Activated CD8-positive, alpha-beta memory T cell treated with anti-CD3 and anti-CD28 coated beads for 4 hours (primary cell): ENCODE measurements at places on chromosomes 13 and 19.

GRCh38 chr13:49869519-49869918 is 66.6 kb downstream of the SPRYD7 start:
- DNase-seq: no peak

DNA sequence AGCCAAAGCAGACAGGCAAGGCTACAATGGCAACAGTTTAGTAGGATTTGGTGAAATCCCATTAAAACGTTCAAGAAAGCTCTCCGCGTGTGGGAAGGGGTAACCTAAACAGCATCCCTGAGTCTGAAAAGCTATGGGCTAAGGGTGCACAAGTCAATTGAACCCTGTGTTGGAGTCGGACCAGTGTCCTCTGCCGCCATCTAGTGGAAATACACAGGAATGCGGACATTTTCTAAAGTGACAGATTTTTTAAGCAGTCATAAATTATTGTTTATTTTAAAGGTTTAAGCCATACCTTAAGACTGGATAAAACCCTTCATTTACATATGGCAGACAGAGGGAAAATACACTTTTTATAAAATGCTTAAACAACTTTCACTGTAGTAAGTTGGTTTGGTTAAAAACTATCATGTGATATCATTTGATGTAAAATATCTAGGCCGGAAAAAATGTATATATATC is 26.5 kb upstream of the LSM14A start:
- DNase-seq: no peak

DNA sequence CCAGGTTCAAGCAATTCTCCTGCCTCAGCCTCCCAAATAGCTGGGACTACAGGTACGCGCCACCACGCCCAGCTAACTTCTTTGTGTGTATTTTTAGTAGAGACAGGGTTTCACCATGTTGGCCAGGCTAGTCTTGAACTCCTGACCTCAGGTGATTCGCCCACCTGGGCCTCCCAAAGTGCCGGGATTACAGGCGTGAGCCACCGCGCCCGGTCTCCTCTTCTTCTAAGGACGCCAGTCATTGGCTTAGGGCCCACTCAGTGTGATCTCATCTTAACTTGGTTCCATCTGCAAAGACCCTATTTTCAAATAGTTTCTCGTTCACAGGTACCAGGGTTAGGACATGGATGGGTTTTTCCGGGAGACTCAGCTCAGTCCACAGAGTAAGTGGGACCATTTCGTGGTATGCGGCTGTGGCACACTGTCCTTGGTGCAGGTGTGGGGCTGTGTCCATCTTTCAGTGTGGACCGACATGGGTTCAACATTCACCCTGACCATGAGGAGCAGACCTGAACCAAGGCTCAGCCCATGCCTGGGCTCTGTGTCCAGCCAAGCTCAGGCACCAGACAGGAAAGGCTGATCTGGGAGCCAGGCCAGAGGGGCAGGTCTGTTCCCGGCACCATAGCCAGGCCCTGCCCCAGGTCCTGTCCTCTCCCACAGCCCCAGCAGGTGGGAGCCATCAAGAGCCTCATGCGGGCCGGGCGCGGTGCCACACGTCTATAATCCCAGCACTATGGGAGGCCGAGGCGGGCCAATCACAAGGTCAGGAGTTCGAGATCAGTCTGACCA is 2.8 kb upstream of the MKNK2 start:
- no peak for DNase-seq

DNA sequence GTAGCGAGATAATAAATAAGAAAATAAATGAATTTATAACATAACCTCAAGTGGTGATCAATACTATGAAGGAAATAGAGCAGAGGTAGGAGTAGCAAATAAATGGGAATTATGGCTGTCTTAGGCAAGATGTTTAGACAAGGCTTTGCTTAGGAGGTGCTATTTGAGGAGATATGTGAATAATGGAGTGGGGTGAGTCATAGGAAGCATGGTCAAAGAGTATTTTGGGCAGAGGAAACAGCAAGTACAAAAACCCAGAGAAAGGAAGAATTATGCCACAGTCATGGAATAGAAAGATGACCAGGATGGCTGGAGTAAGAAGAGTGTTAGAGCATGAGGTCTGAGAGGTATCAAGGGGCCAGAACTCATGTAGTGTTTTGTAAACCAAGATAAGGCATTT is 33.6 kb upstream of the LPAR6 start:
- no peak for DNase-seq

DNA sequence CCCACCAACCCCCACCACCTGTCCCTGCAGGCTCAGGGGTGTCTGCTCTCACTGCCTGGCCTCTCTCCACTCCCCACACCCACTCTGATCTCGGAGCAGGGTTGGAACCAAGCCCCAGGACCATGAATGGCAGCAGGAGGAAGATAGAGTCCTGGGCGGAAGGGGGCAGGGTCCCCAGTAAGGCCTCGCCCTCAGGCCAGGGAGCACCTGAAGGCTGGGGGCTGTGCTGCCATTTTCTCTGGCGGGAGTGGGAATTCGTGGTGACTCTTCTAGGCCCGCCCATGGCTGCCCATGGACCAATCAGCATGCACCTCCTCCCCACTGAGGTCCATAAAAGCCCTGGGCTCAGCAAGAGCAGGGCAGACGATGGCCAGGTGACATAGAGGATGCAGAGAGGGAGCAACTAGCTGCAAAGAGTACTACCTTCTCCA is 25.0 kb downstream of the KBTBD6 start:
- no peak for DNase-seq

DNA sequence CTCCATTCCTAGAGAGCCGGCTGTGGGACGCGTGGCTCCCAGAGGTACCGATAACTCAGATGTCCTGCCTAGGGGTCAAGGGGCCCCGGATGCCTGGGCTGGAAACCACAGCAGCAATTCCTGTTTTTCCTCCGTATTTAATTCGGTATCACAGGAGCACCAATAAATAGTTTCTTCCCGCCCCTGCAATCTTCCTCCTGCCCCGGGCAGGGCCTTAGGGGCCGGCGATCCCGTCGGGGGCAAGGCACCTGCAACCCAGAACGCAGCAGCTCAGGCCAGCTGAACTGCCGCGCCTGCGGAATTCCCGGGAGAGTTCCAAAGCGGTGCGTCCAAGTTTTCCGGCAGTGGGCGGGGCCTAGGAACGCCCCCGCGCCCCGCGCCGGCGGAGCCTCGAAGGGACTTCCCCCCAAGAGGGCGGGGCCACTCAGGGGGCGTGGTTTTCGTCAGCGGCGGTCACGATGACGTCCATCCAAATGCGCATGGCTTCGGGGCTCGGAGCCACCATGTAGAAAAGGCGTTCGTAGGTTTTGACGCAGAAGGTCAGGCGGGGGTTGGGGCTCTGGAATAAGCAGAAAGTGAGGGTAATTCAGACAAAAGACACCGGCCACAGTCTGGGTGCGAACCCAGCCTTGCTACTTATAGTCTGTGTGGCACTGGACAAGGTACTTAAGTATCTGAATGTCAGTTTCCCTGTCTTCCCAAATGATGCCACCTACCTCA is 9.7 kb upstream of the LYPD3 start:
- DNase-seq: peak; percentile 91

DNA sequence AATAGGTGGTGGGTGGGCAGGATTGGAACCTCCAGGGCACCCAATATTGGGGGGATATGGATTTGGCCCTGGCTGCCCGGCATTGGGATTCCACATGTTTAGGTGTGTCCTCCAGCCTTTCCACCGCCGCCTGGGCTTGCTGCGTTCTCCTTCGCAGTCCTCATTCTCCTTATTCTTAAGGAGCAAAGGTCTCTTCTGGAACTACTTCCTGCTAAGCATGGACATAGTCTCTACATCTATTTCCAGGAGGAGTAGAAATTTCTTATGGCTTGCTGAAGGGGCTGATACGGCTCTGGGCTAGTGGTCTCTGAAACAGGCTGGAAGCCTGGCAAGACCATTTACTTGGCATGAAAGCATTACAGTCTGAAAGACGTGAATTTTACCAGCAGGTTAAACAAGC is 9.2 kb upstream of the FCGBP start:
- DNase-seq: no peak

- no peak for DNase-seq
Measured at GRCh38 chr19:29843180-29844051, 31.6 kb downstream of the CCNE1 start.

DNA sequence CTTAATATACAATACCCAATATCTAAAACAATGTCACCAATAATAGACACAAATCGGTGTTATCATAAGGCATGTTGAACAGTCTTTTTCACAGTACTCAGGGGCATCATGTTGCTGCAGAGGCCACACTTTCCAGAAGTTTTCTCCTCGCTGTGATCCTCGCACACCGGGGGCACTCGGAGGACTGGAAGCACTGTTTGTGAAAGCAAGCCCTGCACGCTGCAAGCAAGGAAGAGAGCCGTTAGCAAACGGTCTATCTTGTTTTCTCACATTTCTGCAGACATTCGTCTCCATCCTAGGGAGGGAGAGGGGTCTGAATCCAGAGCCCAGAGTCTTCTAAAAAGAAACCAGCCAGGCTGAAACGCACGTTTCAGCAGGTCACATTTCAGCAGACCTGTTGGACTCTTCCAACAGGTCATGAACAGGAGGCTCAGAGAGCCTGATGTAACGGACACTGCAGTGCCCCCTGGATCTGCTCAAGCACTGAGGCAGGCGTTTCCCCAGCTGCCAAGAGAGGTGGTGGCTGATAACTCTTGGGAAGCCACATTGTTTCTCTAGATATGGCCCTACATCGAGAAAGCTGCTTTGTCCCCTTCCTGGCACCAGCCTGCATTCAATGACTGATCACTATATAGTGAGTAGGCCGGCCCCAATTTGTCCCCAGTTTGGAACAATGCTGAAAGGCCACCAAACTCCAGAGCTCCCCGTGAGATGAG is 43.6 kb downstream of the RUBCNL start:
- DNase-seq: no peak

DNA sequence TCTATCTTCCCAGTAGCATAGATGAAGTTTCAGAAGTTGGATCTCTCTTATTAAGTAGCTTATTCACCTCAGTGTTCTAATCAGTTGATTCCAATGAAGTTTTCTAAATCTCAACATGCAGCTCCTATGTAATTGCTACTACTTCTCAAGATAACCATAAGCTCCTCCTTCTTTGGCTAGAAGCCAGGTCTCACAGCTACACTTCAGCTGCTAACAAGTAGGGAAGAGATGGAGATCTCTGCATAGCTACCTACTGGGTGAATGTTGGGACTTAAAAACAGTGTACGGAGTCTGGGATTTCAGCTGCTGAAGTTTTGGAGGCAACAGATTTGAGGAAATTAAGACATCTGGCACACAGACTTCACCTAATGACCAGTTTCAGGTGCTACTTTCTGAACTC is 661.0 kb downstream of the SLITRK1 start:
- no peak for DNase-seq

GRCh38 chr13:29520671-29521070 is 74.8 kb downstream of the SLC7A1 start:
- no peak for DNase-seq

GRCh38 chr13:51192348-51192747 is 29.9 kb upstream of the FAM124A start:
- DNase-seq: no peak

- DNase-seq: no peak
Measured at GRCh38 chr13:49210114-49210513, 10.0 kb upstream of the MLNR start.

GRCh38 chr13:100495455-100495854 is 93.1 kb downstream of the GGACT start:
- no peak for DNase-seq

GRCh38 chr13:37148501-37148900 is 43.0 kb upstream of the CSNK1A1L start:
- DNase-seq: no peak

DNA sequence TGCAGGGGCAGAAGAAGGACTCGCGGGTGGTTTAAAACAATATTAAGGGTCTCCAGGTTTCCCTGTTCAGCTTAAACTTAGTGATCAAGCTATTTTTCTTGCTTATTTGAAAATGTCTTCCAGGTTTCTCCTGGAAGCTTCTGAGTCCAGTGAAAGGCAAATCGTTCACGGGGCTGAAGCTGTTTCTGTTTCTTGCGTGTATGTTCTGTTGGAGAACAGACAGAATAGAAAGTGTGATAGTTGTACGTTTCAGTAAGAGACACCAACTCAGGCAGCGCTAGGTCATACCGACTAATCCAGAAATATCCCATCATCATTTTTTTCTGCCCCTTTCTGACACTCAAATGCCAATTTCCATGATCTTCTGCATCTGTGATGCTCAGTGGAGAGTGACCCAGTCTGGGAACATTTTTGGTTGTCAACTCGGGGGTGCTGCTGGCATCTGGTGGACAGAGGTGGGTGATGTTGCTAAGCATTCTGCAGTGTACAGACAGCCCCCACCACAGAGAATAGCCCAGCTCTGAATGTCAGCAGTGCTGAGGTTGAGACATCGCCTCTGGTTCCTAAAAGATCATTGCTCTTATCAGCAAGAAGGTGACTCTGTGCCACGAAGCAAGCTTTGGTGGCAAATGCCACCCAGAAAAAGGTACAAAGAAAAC is 4.3 kb downstream of the KLF2 start:
- no peak for DNase-seq

GRCh38 chr19:13597640-13598039 is 91.4 kb upstream of the CACNA1A start:
- peak; percentile 9 for DNase-seq

GRCh38 chr19:1540365-1540925 is 16.6 kb downstream of the PLK5 start:
- no peak for DNase-seq

- DNase-seq: no peak
Measured at GRCh38 chr19:56101746-56102535, 19.2 kb downstream of the ZNF787 start.

DNA sequence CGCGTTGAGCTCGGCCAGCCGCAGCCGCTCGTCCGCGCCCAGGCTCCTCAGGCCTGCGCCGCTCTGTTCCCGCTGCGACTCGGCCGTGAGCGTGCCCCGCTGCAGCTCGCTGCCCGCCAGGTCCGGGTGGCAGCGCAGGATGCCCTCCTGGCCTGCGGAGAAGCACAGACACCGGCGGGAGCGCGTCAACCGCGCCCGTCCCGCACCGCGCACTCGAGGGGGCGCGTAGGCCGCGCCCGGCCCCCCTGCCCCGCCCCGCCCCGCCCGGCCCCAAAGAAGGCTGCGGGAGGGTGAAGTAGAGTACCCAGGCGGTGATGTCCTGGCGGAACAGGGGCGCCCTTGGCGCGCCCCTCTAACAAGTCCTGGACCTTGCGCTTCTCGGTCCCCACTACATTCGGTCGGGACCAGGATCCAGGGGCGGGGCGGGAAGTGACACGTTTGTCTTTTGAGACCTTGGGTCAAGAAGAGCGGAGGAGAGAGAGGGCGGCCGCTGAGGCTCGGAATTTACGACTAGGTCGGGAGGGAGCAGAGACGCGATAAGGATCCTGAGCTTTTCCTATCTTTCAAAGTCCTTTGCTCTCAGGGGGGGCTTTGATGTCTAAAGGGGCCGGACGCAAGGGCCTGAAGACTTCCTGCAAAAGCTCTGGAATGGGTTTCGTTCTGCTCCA is 9.3 kb upstream of the CDX2 start:
- no peak for DNase-seq

DNA sequence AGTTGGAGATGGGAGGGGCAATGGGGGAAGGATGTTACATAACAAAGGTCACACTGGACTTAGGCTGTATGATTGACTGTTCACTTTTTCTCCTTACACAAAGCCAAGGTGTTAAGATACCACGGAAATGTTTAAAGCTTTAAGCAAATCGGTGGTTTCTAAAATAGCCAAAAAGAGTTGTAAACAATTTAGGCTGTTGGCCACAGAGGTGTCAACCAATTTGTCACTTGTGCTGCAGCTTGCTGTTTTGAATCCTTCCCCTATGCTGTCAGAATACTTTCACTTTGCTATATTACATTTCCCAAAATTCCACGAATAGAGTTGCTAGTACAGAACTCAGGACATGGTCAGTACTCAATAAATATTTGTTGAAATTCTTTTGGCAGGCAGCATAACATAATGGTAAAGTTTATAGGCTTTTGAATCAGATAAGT is 149.3 kb downstream of the VWA8 start:
- no peak for DNase-seq

- no peak for DNase-seq
Measured at GRCh38 chr13:40317980-40318327, 348.5 kb downstream of the FOXO1 start.
